Islet precursor cell (in vitro differentiated cells): ENCODE measurements at places on chromosomes 7 and 10.

- no peak for DNase-seq
Observed at GRCh38 chr10:2955064-2955463, 112.3 kb upstream of the PFKP start.

- no peak for DNase-seq
Observed at GRCh38 chr10:11138314-11139033, 120.8 kb downstream of the CELF2 start.

GRCh38 chr7:98213296-98213887, 2.2 kb downstream of the BHLHA15 start:
- peak; percentile 45 for DNase-seq

DNA sequence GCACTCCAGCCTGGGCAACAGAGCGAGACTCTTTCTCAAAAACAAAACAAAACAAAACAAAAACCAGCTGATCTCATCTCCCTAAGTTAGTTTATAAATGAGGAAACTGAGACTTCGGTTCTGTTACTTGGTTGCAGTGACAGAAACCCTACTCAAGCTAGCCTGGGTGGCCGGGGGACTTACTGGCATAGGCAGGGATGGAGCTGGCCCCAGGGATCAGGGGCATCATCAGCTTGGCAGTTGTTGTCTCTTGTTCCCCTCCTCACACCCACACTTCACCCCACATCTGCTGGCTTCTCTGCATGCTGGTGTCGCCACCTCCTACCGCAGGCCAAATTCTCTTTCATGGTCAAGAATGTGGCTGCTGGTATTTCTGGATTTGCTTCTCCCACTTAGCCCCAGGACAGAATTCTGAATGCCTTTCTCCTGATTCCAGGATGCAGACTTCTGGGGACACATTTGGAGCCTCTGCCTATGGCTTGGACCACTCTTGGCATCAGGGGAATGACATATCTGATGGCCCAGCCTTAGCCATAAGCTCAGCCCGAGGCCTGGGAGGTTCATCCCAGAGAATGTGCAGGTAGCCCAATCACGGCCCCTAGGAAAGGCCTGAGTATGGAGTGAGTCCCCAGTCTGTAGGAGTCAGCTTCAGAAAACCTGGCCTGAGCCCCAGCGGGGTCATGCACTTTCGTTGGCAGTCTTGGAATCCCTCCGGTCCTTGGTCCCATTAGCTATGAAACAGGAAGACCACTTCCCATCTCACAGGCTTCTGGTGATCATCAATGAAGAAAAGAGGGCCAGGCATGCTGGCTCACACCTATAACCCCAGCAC, 41.6 kb upstream of the CTBP2 start:
- peak; percentile 81 for DNase-seq

- DNase-seq = no peak
Observed at GRCh38 chr7:127769696-127770400, 117.9 kb downstream of the SND1 start.

DNA sequence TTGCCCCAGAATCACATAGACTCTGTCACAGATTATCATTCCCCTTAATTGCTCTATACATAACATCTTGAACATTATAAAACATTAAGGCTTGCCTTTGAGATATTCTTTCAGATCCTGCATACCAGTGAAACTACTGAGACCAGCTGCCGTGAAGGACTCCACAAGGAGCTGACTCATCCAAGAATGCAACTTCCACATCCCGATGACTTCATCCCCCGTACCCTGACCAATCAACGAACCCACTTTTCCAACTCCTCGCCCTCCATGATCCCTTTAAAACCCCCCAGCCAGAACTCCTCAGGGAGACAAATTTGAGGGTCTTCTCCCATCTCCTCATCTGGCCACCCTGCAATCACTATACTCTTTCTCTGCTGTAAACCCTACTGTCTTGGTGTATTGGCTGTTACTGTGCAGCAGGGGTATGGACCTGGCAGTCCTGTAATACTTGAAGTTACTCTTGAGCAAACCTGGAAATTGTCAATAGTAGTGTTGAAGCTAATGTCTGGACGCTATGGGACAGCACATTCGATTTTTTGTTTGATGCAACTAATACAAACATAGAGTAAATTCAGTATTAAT, 49.8 kb downstream of the HTR5A start:
- DNase-seq = no peak
